Psoas muscle (tissue), 8 donors: ENCODE measurements at places on chromosomes 3 and 15.

GRCh38 chr15:91896341-91897055, 43.0 kb downstream of the SLCO3A1 start:
- DNase-seq = no peak

GRCh38 chr3:170703121-170703588, 117.3 kb upstream of the SLC7A14 start:
- no peak for DNase-seq

DNA sequence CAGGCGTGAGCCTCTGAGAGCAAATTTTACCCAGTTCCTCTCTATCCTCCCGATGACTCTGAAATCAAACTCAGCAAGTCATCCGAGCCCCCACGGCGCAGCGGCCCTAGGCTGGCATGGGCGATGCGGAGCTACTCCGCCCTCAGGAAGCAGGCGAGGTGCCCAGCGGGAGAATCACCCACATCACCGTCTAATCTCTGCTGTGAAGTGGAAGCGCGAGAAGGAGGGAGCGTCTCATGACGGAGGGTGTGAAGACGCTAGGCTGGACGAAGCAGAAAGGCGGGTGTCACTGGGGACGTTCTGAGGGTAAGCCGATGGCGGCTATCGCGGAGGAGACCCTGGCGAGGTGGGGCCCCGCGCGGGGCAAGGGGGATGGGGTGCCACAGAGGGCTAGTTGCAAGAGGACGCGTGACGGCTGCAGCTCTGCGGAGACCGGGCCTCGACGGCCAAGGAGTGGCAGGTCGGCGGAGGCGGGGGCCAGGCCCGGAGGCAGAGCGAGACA, 9.1 kb upstream of the GNAI2 start:
- no peak for DNase-seq

GRCh38 chr3:113712129-113712528, 15.7 kb upstream of the USF3 start:
- DNase-seq = no peak

DNA sequence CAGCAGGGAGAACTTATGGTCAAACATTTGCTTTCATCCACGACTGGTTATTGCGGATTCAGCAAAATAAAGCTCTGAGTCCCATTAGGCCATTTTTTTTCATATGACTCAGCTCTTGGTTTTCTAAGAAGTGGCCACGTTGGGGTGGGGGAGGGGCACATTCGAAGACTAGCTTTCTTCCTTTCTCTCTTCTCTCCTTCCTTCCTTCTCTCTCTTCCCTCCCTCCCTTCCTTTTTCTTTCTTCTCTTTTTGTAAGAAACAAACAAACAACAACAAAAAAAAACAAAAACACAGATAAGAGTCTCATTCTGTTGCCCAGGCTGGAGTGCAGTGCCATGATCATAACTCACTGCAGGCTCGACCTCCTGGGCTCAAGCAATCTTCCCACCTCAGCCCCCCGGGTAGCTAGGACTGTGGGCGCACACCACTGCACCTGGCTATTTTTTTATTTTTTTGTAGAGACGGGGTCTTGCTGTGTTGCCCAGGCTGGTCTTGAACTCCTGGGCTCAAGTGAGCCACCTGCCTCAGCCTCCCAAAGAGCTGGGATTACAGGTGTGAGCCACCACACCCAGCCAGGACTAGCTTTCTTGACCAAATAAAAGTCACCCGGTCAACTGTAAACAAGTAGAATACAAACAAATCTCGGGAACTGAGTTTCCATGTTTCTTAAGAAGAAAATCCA, 41.6 kb downstream of the ABCC5 start:
- no peak for DNase-seq

DNA sequence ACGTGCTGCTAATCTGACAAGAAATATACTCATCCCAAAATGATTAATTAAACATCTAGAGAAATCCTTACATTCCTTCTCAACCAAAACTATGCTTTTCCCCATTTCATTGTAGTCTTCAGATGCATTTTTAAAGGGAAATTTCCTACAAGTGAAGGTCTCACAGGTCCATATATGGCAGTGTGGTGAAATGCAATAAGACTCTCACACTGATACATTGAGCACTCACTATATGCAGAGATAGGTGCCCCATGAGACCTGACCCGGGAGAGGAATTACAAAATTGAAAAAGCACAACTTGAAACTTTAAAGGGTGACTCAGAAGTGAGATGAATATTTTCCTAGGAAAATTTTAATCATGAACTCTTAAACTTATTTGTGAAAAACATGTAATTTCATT, 629.2 kb upstream of the NAALADL2 start:
- DNase-seq = no peak

DNA sequence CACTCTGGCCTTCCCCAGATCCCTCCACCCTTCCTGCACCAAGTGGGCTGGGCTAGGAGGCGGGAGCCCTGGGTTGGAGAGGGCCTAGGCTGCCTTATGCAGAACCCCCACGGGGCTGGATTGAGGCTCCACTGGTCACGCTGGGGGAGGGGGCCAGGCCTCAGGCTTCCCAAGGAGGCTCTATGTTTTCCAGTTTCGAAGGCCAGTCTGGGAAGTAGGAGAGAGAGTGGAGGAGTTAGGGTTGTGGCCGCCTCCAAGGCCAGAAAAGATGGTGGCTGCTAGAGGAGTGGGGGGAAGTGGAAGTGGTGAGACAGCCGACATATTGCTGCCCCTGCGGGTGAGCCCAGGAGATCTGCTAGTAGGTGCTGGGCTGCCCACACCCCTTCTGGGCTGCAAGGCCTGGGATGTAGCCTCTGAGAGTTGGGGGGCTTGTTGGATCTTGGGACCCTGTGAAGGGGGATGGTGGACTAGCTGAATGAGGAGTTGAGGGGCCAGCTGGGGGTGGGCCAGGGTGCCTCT, 1.2 kb downstream of the GNAI2 start:
- DNase-seq = peak; percentile 71

DNA sequence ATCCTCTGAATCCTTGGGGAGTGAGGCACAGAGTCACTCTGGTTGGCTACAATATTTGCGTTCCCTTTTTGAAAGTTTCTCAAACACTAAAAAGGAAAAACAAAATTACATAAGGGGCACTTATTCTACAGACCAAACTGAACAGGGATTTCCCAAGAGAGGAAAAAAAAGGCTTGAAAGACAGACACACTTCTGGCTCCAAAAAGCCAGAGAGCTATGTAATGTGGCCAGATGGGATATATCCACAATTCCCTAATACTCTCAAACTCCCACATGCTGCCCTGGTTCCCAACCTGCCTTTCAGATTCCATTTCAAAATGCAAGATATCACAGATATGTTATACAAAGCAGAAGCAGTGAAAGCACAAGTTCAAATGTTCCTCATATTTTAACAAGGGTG, 1.6 kb downstream of the FRMD4B start:
- no peak for DNase-seq

DNA sequence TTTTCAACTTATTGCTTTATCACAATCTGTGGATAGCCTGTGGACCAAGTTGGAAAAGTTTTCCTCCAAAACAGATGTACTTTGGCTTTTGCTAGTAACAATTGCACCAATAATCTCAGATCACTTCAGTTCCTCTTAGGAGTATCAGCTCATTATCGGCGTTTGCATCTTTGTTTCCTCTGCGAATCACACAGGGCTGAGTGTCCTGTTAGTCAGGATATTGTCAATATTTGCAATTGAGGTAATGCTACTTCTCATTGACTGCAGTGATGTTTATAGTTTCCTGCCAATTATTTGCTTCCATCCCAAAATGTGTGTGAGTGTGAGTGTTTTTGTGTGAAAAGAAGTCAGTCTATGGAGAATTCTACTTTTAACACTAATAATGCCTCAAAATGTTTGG, 545.0 kb downstream of the SI start:
- DNase-seq = no peak

- DNase-seq = peak; percentile 25
Observed at GRCh38 chr3:123387532-123387931, 61.4 kb downstream of the ADCY5 start.

GRCh38 chr3:167876620-167877281, 141.2 kb downstream of the SERPINI1 start:
- DNase-seq = no peak

DNA sequence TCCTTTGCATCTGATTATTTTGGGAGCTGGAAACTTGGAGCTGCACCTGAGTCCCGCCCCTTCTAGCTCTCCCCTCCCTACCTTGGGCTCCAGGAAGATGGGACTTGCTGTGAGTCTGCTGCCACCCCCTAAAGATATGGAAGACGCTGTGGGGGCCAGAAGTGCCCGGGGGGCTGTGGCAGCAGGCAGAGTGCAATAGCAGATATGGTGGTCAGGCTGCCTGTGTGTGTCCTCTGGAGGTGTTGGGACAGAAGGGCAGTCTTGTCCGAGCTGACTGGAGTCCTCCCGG, 485 bp downstream of the PAK6 start:
- DNase-seq = no peak

- DNase-seq = no peak
Observed at GRCh38 chr3:121924734-121925133, 30.5 kb downstream of the SLC15A2 start.

- DNase-seq = no peak
Observed at GRCh38 chr15:56619887-56620286, 113.4 kb downstream of the ZNF280D start.

GRCh38 chr3:33218446-33219174, at the start of gene SUSD5:
Gene SUSD5, minus strand, starts transcription at chr3:33218810. Its CDS starts 13 bp downstream, at chr3:33218797.
- DNase-seq = peak; percentile 53

DNA sequence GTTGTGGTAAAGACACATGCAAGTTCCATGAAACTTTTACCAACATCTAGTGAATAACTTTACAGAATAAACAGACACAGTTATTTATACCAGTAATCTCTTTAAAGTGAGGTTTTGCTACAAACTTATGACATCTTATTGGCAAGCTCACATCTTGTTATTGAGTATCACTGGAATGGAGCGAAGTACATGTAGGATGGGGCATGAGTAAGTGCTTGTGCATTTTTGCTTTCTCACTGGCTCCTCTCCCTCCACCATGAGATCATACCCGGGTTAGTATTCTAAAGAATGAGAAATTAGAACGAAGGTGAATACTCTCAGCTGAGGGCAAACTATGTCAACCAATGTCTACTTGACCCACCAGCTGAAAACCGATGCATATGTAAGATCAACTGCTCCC, 193.3 kb upstream of the ZNF717 start:
- no peak for DNase-seq

GRCh38 chr3:151895478-151896241, 22.2 kb downstream of the SUCNR1 start:
- no peak for DNase-seq

DNA sequence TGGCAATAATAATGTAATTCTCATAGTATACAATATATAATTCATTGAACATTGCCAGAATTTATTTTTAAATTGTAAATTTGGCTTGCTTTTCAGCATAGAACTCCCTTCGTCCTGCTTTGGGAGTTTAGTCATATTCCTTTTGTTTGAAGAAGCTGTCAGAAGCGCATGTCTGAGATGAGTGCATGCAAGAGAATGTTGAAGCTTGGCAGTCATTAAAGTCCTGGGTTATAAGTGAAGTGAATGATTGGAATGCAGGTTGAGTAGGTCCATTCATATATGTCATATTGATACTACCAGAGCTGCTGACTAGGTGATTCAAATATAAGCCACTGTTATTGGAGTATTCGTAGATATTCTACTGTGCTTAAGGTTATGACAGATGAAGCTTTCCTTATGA, 243.6 kb upstream of the MDFIC2 start:
- no peak for DNase-seq

GRCh38 chr3:174938102-174938501, 79.0 kb downstream of the NAALADL2 start:
- no peak for DNase-seq

GRCh38 chr3:113287803-113288648, 76.7 kb downstream of the BOC start:
- DNase-seq = no peak

DNA sequence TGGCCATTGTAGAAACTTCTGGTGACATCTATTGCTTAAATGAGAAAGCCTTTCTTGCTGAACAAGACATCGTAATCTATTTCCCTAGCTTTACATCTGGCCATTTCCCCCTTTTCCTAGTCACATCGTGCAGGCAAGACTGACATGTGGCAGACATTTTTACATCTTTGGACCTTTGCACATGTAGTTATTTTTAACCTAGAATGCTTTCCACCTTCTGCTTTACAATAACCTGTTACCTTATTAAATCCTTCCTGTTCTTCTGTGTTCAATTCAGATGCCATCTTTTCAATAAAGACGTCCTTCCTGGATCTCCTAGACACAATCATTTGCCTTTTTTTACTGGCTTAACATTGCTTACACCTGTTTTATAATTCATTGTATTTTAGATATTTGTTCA, 343.3 kb downstream of the DIPK2A start:
- DNase-seq = no peak

DNA sequence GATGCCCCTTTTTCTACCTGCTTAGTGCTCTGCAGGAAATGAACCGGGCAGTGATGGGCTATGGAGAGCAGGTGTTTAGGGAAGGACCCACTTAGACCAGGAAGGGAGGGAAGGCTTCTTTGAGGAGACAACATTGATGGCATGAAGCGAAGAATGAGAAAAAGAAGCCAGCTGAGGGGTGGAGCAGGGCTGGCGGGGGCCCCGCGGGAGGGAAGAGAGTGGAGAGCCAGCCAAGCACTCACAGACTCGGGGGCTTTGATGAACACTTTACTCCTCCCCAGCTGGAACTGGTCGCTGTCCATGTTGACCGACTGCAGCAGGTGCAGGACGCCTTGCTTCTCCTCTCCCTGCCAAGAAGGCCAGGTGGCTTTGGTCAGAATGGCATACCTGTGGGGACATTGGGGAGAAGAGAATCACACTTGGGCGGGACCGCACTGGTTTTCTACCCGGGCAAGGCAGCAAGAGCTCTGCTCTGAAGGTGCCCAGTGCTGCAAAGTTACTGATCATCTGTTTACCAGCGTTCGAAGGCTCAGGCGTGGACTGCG, 28.4 kb upstream of the LDHAL6B start:
- DNase-seq = peak; percentile 51

DNA sequence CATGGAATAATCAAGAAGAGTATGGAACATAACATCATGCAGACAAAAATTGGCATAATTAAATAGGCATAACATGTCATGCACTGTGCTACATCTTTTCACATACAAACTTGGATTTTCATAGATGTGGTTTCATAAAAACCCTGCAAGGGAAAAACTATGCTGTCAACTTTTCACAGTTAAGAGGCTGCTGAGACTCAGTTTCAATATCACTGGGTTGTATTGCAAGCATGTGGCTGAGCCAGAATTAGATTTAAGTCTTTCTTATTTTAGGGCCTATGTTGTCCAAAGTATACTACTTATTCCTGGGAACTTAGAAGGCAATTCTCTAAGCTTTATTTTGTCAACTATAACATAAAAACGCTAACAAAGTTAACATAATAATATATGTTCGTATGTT, 70.7 kb upstream of the LSAMP start:
- no peak for DNase-seq

DNA sequence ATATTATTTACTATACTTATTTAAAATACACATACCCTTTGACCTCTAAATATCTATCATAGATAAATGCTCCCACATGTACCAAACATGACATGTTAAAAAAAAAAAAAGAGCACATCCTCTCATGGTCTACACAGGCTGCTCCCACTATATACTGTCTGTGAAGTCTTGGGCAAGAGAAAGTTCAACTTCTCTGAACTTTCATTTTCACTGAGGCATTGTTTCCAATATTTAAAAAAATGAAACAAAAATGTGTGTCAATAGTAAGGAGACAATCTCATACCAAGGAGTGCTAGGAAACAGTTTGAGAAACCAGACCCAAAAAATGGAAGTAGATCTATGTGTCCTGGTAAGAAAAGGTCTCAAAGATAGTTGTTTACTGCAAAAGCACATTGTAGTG, 29.3 kb downstream of the SLC4A7 start:
- DNase-seq = no peak

- DNase-seq = no peak
Observed at GRCh38 chr3:70281663-70282062, 30.8 kb downstream of the MDFIC2 start.

GRCh38 chr15:70613271-70613670, 150.1 kb downstream of the UACA start:
- no peak for DNase-seq
